ENCODE measurements at places on chromosomes 2 and 18. TPM values are rescaled to one million over a fixed set of nuclear protein-coding genes. Genes with fewer than 3 reads are reported as not detected.

SLC19A3 gene
- total RNA-seq: 1.8 TPM

PRSS56 gene
- total RNA-seq: not detected

SPP2 gene
- not detected for total RNA-seq

TNFAIP6 gene
- total RNA-seq: 20.0 TPM

SCYGR6 gene
- not detected for total RNA-seq

CRYGB gene
- total RNA-seq: not detected

SCYGR1 gene
- not detected for total RNA-seq

SPIRE1 gene
- 16.9 TPM for total RNA-seq
